Stimulated activated CD4-positive, alpha-beta T cell treated with anti-CD3 and anti-CD28 coated beads, Interleukin-15, amount 100 ng/mL, for 48 hours (primary cell): ENCODE measurements at places on chromosomes 6 and 20.

DNA sequence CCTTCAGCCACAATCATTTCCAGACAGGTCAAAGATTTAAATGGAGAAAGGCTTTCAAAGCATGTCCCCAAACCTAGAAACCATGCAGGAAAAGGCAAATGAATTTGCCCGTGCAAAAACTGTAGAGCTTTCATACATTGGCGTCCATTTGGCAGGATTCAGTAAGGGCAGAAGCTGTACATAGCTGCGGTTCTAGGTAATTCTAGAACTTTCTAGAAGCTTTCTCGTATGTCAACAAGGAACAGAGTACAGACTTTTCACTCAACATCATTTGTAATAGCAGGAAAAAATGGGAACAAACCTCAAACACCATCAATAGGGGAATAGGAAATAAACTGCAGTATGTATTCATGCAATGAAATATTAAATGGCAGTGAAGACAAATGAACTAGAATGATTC, 11.1 kb upstream of the MAPK13 start:
- DNase-seq = no peak

- DNase-seq = no peak
Measured at GRCh38 chr6:106972500-106972899, 2.0 kb downstream of the CD24 start.

GRCh38 chr20:48794360-48794759, 33.4 kb downstream of the PREX1 start:
- DNase-seq = no peak

GRCh38 chr6:52579006-52579660, 2.3 kb upstream of the TRAM2 start:
- DNase-seq = no peak

GRCh38 chr20:47118641-47119040, 224.0 kb downstream of the EYA2 start:
- DNase-seq = no peak

DNA sequence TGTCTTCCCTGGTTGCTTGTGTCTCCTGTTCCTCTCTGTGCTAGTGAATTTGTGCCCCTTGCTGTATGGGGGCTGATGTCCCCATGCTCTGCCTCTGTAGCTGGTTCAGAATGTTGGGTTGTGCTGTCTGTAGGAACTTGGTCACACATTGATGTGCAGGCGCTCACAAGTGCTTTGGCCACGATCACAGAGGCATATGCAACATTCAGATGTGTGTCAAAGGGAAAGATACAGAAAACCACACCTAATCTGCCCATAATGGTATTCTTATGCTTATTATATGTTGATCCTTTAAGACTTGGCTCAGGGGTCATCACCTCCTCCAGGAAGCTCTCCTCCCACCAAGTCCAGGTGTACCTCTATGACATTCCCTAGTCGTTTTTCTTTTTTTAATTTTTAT, 17.1 kb upstream of the DHX35 start:
- DNase-seq = no peak

- no peak for DNase-seq
Measured at GRCh38 chr20:34055290-34055689, 56.8 kb downstream of the EIF2S2 start.

- DNase-seq = no peak
Measured at GRCh38 chr6:113149511-113149910, 707.6 kb upstream of the MARCKS start.

DNA sequence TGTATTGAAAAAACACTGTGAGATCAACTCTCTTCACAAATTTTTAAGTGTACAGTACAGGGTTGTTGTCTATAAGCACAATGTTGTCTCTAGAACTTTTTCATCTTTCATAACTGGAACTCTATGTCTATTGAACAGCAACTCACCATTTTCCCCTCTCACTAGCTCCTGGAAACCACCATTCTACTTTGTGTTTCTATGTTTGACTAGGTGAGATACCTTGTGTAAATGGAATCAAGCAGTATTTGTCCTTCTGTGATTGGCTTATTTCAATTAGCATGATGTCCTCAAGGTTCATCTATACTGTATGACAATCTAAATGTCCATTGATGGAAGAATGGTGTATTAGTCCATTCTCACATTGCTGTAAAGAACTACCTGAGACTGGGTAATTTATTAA, 210.1 kb upstream of the FUT9 start:
- DNase-seq = no peak

DNA sequence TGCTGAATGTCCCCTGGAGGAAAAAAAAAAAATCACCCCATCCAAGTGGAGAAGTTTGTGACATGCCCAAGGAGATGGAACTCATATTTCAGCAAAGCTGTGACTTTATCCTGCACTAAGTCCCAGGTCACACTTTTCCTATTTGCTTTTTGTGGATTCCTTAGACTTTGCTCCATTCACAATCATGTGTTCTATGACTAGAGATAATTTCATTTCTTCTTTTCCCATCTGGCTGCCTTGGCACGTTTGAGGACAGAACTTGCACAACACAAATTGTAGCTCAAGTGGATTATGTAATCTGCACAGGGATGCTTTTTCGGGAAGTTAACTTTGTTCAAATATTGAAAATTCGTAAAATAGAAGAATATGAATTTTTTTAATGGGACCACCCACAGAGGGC, 100.7 kb upstream of the PTPN1 start:
- no peak for DNase-seq

GRCh38 chr6:34349211-34349610, 43.3 kb downstream of the NUDT3 start:
- DNase-seq = no peak

DNA sequence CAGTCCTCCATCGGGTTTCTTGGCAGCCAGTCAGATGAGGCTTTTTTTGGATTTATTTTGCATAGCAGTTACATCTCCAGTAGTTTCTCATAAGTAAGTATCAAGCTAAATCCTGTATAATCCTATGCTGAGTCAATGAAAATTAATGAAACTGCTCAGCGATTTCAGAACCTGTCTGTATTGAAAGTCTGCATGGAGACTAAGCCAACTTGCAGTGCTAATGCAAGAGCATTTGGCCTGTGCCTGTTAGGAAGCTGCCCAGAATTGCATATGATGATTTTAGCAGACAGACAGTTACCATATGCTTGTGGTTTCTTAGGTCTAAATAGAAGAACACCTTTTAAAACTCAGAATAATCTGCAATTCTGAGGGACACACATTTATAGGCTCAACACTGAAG, 25.2 kb upstream of the LRRN4 start:
- DNase-seq = no peak
